Stimulated activated CD4-positive, alpha-beta T cell treated with anti-CD3 and anti-CD28 coated beads, TNF-alpha, amount 100 ng/mL, for 4 hours (primary cell): ENCODE measurements at places on chromosomes 4 and X.

DNA sequence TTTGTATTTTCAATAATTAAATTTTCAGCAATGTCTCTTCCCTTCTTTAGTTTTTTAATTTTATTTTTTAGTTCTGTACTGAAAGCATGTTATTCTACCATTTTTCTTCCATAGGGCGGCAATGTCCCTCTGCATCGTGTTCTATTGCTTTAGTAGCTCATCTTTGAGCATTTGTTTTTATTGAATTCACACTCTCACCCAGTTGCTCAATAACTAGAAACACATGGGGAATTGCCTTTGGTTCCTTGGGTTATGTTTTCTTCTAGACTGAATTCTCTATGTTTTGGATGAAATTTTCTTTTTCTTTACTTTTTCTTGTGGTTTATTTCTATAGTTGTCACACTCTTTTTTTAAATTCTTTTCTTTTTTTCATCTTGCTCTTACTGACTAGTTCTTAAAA is 233.8 kb upstream of the LDB2 start:
- no peak for DNase-seq

GRCh38 chr4:25694466-25694865 is 38.8 kb downstream of the SLC34A2 start:
- no peak for DNase-seq

DNA sequence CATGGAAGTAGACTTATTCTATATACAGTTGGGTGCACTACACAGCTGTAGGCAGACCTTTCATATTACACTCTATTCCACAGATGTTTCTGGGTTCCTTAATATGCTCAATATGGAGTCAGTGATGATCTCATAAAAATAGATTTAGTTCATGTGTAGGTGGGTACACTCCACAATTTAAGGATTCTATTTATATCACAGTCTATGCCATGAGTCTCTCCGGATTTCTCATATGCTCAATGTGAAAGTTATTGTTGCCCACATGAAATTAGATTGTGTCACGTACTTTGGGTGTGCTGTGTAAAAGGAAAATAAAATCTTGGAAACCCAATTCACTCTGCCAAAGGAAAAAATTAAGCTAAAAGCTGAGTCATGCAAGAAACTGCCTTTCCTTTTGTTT is 32.5 kb upstream of the TASL start:
- no peak for DNase-seq

- no peak for DNase-seq
Observed at GRCh38 chr4:71867598-71867997, 83.7 kb upstream of the GC start.

DNA sequence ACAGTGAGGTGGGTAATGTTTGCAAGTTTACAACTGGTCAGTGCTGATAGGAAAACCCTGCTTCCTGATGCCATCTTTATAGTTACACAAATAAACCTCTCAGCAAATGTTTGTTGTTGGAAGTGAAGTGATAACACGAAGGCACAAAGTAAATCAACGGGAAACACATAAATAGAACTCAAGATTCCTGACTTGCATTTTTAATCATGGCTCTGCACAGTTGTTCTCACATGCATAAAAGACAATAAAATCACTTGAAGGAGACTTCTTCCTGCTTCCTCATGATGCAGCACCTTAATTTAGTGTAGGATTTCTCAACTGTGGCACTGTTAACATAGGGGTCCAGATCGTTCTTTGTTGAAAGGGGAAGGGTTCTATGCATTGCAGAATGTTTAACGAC is 907.7 kb downstream of the RAB28 start:
- DNase-seq = no peak

DNA sequence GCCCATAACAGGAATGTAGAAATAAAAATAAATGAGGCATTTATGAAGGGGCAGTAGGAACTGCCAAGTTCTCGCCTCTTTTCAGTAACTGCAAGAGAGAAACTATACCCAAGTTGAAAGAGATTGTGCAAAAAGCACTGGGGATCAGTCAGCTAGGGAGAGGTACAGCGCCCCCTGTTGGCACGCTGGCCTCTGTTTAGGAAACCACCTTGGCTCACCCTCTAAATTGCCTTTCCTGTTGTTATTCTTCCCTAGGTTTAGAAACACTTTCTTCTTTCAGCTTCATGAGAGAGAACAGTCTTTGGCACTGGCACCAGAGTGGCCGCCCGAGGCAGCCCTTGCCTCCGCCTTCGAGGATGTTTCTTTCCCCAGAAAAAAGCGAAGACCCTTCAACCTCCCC is 348.5 kb downstream of the MID1IP1 start:
- DNase-seq = peak; percentile 9

- DNase-seq = no peak
Observed at GRCh38 chr4:31058656-31059055, 338.5 kb downstream of the PCDH7 start.

DNA sequence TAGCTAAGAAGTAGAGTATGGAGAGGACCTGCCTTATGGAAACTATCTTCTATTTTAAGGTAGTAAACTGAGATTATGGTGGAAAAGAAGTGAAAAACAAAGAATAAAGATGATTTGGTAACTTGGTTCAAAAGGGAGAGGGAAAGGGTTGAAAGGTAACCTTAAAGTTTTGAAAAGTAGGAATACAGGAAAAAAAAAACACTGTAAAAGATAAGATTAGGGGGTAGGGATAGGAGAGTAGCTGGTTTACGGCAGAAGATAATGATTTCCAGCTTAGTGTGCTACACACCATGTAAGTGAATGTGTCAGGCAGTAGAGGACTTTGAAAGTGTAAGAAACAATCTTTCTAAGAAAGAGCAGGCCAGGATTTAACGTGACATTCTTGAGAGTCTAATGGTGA is 35.3 kb downstream of the FAM13A start:
- DNase-seq = no peak

- DNase-seq = no peak
Observed at GRCh38 chrX:51361251-51361650, 28.6 kb downstream of the NUDT10 start.

DNA sequence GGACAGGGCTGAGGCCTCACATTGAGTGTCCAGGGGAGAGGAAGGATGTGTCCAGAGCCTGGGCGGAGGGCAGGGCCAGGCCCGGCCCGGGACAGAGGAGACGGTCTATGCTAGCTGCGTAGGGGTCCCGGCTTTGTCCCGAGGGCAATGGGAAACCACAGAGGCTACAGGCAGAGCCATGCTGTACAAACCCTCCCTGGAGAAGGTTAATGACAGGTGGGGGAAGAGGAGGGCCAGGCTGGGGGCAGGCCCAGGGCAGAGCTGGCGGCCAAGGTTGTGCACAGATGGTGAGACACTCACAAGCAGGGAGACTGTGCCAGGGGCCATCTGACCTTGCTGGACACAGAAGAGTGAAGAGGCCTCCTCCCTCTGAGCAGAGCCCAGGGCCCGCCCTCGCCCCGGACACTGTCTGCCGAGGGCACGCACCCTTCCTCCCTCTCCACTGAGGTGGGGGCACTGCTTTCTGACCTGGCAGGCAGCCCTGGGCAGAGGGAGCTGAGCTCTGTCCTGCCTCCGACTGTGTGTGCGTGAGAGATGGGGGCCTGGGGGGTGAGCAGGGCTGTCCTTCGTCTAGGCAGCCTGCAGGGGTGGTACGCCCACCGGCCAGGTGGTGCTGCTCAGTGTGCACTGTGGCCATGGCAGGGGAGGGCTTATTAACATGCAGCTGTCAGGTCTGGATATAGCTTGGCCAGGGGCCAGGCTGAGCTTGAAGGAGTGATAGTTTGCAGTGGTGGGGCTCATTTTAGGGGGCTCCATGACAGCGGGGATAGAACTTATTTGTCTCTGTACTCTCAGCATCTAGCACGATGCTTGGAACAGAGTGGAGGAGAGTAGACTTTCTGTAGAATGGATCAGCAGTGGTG is 75.7 kb upstream of the LRPAP1 start:
- DNase-seq = no peak

- DNase-seq = no peak
Observed at GRCh38 chr4:138680256-138680655, 335.3 kb upstream of the NOCT start.

DNA sequence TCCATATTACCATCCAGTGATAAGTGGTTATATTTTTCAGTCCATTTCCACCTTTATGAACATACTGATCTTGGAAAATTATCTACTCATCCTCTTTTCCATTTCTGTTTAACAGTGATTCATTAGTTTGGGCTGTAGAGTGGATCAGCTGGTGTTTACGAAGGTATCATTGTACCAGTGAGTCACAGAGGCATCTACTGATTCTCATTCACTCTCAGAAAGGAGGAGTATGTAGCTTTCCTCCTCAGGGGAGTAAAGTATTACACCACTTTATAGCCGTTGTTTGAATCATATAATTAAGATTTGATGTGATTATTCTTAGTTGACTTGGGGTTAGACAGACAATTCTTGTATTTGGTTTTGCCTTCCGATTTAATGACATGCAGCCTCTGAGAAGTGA is 74.7 kb downstream of the GALNT7 start:
- no peak for DNase-seq

DNA sequence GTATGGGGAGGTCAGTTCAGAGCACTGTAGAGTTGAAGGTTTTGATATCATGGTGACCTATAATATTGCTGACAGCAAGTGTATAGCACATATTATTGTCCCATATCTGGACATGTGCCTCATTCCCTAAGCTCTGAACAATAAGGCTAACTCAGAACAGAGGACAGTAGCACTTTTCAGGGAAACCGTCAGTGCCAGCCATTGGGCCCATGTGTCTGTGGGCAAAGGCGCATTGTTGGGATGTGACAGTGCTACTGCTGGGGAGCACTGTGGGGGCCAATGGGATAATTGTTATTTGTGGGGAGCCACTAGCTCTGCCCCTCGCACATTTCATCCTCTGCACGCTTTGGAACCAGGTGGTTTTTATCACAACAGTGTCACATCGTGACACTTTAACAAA is 136.2 kb downstream of the ELOVL6 start:
- no peak for DNase-seq

- DNase-seq = peak; percentile 3
Observed at GRCh38 chrX:150200820-150201287, 162.3 kb upstream of the MAMLD1 start.

GRCh38 chr4:158722917-158723793 is at the start of gene PPID:
Gene PPID (minus strand): TSS chr4:158723396. CDS start chr4:158723288, 108 bp downstream.
- DNase-seq = peak; percentile 66

GRCh38 chrX:69024931-69025330 is 140.3 kb downstream of the PJA1 start:
- DNase-seq = no peak

DNA sequence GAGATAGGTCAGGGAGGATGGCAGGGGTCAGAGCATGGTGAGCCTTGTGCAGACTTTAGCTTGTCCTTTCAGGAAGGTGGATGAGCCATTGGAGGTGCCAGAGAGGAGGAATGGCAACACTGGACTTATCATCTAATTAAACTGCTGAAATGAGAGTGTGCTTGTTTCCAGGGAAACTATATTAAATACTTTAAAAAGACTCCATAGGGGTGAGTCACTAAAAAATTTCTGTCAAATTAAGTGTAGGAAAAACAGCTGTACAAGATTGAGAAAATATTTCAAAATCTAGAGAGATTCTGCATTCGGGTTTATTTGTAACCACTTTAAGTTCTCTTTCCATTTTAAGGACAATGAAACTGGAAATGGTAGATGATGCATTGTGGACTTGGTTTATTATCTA is 11.4 kb downstream of the FRAS1 start:
- DNase-seq = no peak

DNA sequence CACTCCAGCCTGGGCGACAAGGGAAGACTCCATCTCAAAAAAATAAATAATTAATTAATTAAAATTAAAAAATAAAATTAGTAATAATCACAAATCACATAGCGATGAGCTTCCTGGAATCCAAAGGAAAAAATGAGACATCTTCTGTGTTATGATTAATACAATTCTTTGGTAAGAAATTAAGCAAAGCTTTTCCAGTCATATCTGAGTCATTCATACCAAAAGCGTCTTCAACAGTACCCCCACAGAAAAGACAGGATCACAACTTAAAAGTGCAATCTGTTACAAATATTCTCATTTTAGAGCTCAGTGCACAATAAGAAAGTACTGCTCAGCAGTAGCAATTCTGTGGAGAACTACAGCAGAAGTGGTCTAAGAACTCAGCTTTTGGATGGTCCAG is 168.5 kb upstream of the MXRA5 start:
- no peak for DNase-seq

GRCh38 chr4:83618431-83618830 is 82.5 kb downstream of the GPAT3 start:
- DNase-seq = no peak

DNA sequence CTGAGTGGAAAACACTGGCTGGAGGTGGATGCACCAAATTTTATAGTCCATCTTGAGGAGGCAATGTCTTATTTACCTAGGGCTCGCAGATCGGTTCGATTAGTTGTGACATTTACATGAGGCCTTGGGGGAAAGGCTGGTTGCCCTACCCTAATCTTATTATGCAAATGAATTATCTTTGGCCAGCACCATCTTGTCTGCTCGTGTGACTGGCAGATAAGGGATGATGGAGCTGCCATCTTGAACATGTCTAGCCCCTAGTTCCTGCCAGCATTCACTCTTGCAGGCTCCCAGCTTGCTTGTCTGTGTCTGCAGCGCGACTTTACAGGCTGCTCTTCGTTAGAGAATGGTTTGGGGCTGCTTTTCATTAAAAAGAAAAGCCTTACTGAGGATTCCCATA is 61.9 kb downstream of the SEC24B start:
- DNase-seq = no peak

DNA sequence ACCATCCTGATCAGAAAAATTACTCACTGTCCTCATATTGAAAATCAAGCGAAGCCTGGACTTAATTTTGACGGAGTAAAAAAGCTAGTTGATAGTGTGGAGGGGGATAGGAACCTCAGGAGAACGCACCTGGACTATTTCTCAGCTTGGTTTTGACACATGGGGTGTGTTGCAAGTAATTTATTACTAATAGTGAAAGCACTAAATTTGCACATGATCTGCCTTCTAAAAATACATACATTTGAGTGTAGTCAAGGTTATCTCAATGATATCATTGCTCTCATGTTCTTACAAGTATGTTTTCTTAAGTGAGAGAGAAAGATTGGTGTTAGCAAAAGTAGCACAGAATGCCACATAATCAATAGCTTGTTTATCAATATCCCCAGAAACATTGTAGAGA is 29.5 kb downstream of the LRIT3 start:
- DNase-seq = no peak

GRCh38 chr4:146212781-146213180 is 1.6 kb upstream of the REELD1 start:
- no peak for DNase-seq

GRCh38 chrX:107450823-107451509 is 1.5 kb downstream of the FRMPD3 start:
- no peak for DNase-seq

DNA sequence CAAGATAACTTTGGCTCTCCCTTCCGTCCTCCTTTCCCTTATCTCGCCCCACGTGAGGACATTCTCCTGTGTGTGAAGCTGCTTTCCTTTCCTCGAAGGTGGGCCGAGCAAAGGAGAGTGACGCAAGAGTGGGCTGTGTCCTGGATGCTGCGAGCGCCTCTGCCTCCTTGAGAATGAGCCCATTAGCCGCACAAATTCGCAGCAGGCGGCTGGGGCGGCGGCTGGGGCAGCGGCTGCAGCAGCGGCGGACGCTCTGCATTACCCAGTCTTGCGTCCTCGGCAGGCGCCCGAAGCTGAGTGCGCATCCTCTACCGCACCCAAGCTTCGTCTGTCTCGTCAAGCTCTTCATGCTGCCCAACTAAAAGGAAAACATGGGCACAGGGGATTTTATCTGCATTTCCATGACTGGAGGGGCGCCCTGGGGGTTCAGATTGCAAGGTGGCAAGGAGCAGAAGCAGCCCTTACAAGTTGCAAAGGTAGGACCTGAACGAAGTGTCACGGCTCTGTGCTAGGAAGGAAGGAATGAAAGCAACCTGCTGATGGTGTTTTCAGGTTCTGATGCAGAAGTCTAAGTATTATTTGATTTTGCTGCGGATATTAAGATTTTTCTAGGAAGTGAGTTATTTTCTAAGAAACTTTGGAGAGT is at the start of gene SYNPO2:
TSS of gene SYNPO2 (plus strand) at position 189 of the 646 bp plus-strand sequence. CDS start at position 372, 183 bp downstream.
- peak; percentile 2 for DNase-seq

- DNase-seq = no peak
Observed at GRCh38 chr4:17029964-17030363, 131.5 kb upstream of the LDB2 start.
